Vagina (tissue), 2 donors: ENCODE measurements at places on chromosomes 7 and 10. TPM values are rescaled to one million over a fixed set of nuclear protein-coding genes. Genes with fewer than 3 reads are reported as not detected.
A peak's percentile ranks its signal among the peaks of the same experiment; 100 is the strongest.

The GNGT1 gene
- total RNA-seq, result not detected

The TBXAS1 gene
- 18.4 TPM for total RNA-seq

The GRID2IP gene
- not detected for total RNA-seq

GRCh38 chr10:71597821-71598498, 121.6 kb downstream of the C10orf105 start:
- no peaks in the 10 kb centered on the region for H3K36me3 ChIP-seq
- H3K27ac ChIP-seq, result peak overlapping the region; percentile 86

DNA sequence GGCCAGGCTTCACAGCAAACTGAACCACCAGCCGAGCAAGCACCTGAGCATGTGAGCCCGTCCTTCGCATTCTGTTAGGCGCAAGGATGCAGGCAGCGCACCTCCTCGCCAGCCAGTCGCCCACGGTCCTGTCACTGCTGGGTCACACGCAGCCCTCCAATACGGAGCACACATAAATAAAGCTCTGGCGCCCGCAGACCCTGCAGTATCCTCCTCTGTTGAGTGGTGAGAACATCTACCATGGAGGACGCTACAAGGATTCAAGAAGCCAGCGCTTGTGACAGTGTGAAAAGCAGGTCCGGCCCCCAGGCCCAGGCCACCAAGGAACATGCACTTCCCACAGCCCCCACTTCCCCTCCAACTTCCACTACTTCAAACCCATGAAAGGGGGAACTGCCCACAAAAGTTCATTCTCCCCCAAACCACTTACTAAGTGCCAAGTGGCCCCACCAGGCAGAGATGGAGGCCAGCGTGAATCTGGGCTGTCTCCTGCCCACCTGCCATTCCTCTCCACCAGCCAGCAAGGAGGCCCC, 34.8 kb downstream of the VOPP1 start:
- no peak overlapping the region for H3K4me3 ChIP-seq
- no peak overlapping the region for H3K27ac ChIP-seq
- DNase-seq, result no peak
- H3K36me3 ChIP-seq, result no peaks in the 10 kb centered on the region

DNA sequence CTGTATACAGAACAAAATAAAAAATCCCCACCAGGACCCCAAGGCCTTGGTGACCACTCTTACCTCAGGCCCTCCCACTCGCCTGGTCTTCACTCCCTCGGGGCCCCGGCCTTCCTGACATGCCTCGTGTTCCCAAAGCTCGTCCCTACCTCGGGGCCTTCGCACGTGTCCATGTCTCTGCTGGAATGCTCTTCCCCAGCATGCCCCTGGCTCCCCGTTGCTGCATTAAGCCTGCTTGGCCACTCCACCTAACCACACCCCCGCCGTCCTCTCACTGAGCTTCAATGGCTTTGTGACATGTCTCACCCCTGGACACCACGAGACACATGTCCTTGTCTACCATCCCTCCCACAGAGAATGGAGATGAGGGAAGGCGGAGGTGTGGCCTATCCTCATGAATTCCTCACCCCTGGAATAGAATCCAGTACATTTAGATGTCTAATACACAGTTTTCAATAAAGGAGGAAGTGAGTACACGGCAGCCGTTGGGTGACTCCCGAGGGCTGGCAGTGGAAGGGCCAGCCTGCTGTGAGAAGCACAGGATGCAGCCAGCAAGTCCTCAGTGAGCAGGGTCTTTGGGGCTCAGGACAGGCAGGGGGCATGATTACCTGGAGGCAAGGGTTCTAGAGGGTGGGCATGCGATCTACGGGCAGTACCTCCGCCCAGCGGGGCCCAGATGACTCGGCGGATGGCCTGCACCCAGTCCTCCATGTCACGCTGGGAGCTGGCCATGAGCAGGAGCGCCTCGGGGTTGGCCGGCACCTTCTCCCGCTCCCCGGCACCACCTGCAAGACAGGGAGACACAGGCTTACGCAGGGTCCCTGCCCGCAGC, 125.7 kb downstream of the ARHGAP22 start:
- DNase-seq, result peak; percentile 79
- H3K4me1 ChIP-seq, result no peaks in the 10 kb centered on the region
- no peak overlapping the region for H3K27ac ChIP-seq
- H3K4me3 ChIP-seq, result no peak overlapping the region
- no peaks in the 10 kb centered on the region for H3K36me3 ChIP-seq

DNA sequence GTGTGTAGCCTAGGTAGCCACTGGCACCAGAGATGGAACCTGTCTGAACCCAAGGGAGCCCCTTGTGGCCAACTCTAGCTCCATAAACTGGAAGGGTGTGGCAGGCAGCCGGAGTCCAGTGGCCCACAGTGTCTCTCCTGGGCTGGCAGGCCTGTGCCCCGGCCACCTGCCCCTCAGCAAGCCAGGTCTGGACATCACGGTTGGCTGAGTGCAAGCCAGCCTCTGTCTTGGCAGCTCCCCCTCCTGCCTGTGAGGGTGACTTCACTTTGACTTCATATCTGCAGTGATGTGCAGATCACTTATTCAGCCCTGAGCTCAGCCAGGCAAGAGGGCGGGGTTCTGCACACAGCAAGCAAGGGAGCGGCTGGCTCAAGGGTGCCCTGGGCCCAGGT, 1.3 kb upstream of the RET start:
- no peak for DNase-seq
- no peaks in the 10 kb centered on the region for H3K27me3 ChIP-seq
- no peaks in the 10 kb centered on the region for H3K36me3 ChIP-seq
- no peak overlapping the region for H3K27ac ChIP-seq
- H3K4me3 ChIP-seq, result no peak overlapping the region
- H3K4me1 ChIP-seq, result peaks cover 5% of the 10 kb centered on the region

GRCh38 chr7:47622586-47622945, 40.7 kb upstream of the TNS3 start:
- peaks cover 20% of the 10 kb centered on the region for H3K4me1 ChIP-seq
- DNase-seq, result no peak
- H3K27ac ChIP-seq, result peak overlapping the region; percentile 72
- no peaks in the 10 kb centered on the region for H3K36me3 ChIP-seq
- no peaks in the 10 kb centered on the region for H3K27me3 ChIP-seq
- no peak overlapping the region for H3K4me3 ChIP-seq

DNA sequence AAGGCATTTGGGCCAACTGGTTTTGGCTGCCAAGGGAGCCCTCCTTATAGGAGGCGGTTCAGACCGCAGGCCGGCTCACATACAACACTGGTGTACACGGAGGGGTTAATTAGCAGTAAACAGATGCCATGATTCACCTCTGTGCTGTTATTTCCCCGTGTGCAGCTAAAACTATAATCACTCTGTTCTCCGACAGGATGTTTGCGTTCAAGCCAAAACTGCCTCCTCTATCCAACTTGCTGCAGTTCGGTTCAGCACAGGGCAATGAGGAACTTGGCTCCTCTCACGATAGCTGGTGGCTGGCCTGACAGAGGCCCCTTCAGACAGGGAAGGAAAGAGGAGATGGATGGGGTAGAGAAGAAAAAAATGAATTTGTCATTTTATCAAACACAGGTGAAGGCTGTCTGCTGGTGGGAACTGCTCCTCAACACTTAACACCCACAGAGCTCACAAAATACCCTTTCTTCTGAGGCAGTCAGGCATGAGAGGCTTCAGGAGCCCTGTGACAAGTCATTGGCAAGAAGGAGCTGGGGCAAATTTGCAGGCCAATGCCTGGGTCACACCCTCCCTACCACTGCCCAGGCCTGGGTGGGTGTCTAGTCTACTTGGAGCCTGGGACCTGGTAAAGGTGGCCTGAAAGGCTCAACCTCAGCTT, 24.0 kb downstream of the KCNMA1 start:
- no peaks in the 10 kb centered on the region for H3K36me3 ChIP-seq
- no peak overlapping the region for H3K27ac ChIP-seq
- H3K27me3 ChIP-seq, result no peaks in the 10 kb centered on the region
- no peak overlapping the region for H3K4me3 ChIP-seq
- DNase-seq, result no peak

- peaks cover 34% of the 10 kb centered on the region for H3K27me3 ChIP-seq
- no peak overlapping the region for H3K27ac ChIP-seq
- H3K4me3 ChIP-seq, result peak overlapping the region; percentile 32
- H3K4me1 ChIP-seq, result peaks cover 49% of the 10 kb centered on the region
Observed at GRCh38 chr7:23471106-23471859, 992 bp upstream of the IGF2BP3 start.

DNA sequence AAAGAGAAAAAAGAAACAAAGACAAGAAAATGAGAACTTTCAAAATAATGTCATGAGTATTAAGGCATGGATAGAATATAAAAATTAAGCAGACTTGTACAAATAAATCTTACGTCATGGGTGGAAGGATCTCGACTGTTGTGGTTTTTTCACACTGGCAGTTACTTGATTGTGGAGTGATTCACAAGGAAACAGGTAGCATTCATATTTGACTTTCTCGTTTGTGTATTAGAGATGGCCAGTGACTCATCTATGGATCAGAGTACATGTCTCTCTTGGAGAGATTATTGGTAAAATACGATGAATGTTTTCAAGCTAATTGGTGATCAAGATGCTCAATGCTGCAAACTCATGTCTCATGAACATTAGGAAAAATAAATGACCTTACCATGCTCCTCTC, 564.3 kb downstream of the GATA3 start:
- no peaks in the 10 kb centered on the region for H3K36me3 ChIP-seq
- no peaks in the 10 kb centered on the region for H3K4me1 ChIP-seq
- no peak overlapping the region for H3K4me3 ChIP-seq
- no peak overlapping the region for H3K27ac ChIP-seq
- no peaks in the 10 kb centered on the region for H3K27me3 ChIP-seq

GRCh38 chr7:153887749-153888569, 164.2 kb upstream of the DPP6 start:
- no peak overlapping the region for H3K27ac ChIP-seq
- DNase-seq, result no peak
- no peaks in the 10 kb centered on the region for H3K27me3 ChIP-seq
- no peaks in the 10 kb centered on the region for H3K4me1 ChIP-seq
